AG04449 (cell line): ENCODE measurements at places on chromosomes 4 and X.

GRCh38 chr4:74619931-74620702 is 174.2 kb downstream of the BTC start:
- no peak for DNase-seq

DNA sequence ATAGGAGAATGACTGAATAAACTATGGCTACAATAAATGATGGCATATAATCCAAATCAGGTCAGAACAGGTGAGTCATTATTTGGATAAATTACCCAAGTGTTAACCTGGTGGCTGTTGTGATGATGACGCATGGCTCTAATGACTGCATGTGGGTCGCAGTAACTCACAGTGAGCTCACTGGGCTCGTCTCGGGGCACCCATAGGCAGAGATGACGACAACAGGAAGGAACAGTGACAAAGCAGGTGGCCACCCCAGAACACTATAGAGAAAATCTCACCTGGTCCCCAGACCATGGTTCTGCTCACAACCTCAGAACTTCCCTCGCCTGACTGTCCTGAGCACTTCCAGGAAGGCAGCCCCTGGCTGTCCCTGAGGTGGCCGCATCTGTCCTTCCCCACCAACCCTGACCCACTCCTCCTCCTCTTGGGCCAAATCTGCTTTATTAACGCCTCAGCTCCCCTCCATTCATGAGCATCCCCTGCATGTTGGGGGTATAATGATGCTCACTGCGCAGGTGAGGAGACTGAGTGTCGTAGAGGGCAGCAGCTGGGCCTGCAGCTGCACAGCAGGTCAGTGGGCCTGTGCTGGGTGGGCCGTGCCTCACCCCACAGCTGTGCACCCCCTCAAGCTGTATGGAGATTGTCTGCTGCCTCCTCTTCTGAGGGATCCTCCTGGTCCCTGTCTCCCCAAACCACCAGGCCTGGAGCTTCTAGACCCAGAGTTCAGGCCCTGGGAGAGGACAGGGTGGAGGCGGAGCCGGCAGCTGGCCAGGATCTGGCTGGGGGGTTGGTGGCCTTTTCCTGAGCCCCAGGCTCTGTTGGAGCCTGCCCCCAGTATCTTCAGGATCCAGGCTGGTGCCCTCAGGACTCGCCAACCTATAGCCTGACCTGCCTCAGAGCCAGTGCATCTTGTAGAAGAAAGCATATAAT is 30.9 kb upstream of the FAM156A start:
- no peak for DNase-seq

- DNase-seq = no peak
Measured at GRCh38 chr4:41321216-41321945, 64.7 kb downstream of the UCHL1 start.

GRCh38 chr4:153234885-153235284 is 30.6 kb downstream of the TRIM2 start:
- DNase-seq = no peak

DNA sequence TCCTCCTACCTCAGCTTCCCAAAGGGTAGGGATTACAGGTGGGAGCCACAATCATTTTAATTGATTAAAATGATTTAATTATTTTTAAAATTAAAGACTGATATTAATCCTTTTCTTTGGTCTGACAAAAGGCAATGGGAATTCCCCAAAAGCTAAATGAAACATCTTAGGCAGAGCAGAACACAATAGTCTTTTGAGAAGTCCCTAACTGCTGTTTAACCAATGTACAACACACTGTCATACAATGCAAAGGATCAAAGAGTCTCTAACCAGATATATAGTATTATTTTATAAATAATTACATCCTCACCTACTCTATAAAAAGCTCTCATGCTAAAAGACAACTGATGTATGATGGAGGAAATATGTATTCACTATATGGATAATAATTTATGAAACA is 47.0 kb downstream of the THAP9 start:
- no peak for DNase-seq

GRCh38 chr4:137393044-137393443 is 139.2 kb downstream of the PCDH18 start:
- DNase-seq = no peak

DNA sequence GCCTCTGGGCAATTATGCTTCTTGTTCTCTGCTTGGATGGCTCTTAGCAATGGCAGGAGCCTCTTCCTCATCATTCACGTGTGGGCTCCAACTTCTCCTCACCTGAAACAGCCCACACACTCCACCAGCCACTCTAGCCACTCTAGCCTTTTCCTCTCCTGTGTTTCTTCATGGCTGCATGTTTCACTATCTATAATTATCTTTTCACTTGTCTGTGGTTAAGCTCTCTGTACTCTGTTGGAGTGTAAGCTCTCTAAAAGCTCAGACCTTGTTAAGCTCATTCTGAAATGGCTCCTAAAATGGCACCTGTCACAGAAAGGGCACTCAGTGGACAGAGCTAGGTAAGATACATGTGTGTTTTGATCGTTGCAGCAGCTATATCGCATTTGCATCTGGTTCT is 80.0 kb downstream of the SH3KBP1 start:
- no peak for DNase-seq

GRCh38 chrX:25206778-25207177 is 191.0 kb upstream of the ARX start:
- no peak for DNase-seq

- no peak for DNase-seq
Measured at GRCh38 chr4:158597879-158598596, 73.6 kb downstream of the C4orf46 start.

DNA sequence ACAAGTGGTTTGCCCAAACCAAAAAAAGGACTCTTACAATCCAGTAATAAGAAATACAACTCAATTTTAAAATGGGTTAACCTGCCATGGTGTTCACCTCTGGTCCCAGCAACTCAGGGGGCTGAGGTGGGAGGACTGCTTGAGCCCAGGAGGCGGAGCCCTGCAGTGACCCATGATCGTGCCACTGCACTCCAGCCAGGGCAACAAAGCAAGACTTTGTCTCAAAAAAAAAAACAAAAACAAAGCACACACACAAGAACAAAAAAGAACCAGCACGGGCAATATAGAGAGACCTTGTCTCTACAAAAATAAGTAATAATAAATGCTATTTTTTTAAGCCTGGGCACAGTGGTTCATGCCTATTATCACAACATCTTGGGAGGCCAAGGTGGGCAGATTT is 28.7 kb downstream of the ARAP2 start:
- DNase-seq = no peak

DNA sequence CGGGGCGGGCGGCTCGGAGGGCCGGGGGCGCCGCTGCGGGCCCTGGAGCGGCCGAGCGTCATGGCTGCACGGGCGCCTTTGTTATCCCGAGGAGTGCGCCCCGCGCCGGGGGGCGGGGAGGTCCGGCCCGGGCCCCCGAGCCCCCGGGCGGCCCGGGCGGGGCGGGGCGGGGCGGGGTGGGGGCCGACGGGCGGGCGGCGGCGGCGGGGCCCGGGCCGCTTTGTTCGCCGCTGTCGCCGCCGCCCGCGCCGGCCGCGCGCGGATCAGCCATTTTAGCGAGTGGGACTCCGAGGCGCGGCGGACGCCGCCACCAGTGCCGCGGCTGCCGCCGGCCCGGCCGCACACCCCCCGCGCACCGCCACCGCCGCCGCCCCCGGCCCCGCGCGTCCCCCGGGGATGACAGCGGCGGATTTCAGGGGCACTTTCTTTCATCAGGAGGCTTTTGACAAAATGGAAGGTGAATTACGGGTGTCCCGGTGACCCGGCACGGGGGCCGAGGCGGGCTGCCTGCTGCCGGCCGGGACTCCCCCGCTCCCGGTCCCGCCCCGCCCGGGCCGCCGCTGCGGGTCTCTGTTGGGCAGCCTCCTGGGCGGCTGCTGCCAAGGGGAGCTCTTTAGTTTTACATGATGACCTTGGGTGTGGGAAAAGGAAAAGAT is 1.2 kb downstream of the HMGB3 start:
- no peak for DNase-seq

DNA sequence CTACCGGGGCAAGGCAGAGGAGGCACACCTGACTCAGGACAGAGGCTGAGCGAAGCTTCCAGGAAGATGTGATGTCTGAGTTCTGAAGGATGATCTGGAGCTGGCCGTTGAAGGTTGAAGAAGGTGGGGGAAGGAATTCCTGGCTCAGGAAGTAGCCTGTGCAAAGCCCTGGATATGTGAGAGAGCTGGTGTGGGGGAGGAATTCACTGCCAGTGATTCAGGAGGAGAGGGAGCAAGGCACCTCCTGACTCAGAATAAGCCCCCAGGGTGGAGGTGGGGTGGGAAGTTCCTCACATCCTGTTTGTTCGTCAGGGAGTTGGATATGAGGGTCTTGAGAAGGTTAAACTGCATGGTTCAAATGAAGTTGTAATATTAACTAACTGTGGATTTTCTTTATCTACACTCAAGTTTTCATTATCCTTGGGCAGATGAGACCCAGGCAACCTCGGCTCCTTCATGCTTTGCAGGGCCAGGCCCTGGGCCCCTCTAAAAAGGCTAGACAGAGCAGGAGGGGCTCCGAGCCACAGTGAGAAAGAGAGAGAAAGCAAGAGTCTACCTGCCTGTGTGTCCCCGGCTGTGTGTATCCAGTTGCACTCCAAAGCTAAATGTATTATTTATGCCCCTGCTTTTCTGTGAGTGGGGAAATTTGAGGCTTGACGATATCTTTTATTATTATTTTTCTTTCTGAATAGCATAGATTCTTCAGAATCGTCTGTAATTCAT is 7.1 kb downstream of the NHSL2 start:
- DNase-seq = no peak

DNA sequence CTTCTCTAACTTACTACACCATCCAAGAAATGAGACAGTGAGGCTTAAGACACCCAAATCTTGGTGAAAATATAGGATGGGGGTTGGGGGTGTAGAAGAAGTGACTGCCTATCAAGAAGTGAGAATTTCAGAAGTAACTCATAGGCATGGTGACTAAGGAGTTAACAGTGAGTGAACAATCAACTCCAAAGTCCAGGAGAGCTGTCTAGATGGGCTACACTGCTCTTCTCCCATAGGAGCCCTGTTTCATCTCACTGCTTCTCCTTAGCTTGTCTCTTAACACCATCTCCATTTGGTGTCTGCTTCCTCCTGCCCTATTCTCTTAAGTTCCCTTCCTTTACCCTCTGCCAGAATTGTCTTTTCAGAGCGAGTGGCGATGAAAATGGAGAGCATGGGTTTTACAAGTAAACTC is 22.7 kb downstream of the FABP2 start:
- no peak for DNase-seq

- DNase-seq = no peak
Measured at GRCh38 chr4:166481739-166482138, 608.7 kb downstream of the TLL1 start.

GRCh38 chr4:38422850-38423249 is 241.1 kb upstream of the KLF3 start:
- DNase-seq = no peak

GRCh38 chr4:171846232-171846631 is 33.0 kb downstream of the GALNTL6 start:
- peak; percentile 17 for DNase-seq

- no peak for DNase-seq
Measured at GRCh38 chrX:133440081-133440796, 24.9 kb upstream of the GPC4 start.

- no peak for DNase-seq
Measured at GRCh38 chr4:68079928-68080327, 49.7 kb downstream of the TMPRSS11F start.

GRCh38 chr4:144357975-144358374 is 217.5 kb upstream of the GYPA start:
- no peak for DNase-seq
